ENCODE measurements at places on chromosomes 6 and 20. TPM values are rescaled to one million over a fixed set of nuclear protein-coding genes. Genes with fewer than 3 reads are reported as not detected.

GHRH gene
- not detected for total RNA-seq

SIGLEC1 gene
- not detected for total RNA-seq

ENPP5 gene
- total RNA-seq = 0.26 TPM

VNN1 gene
- 0.13 TPM for total RNA-seq

AHI1 gene
- 5.5 TPM for total RNA-seq

LRRC73 gene
- 0.13 TPM for total RNA-seq

NRSN1 gene
- total RNA-seq = not detected

MTHFD1L gene
- 52.0 TPM for total RNA-seq

CFAP61 gene
- total RNA-seq = 0.13 TPM

B3GALT4 gene
- 3.9 TPM for total RNA-seq

FAM83C gene
- 0.26 TPM for total RNA-seq

PDRG1 gene
- 6.3 TPM for total RNA-seq

VWA7 gene
- 0.26 TPM for total RNA-seq

MYCT1 gene
- 0.13 TPM for total RNA-seq

B3GAT2 gene
- total RNA-seq = under 0.01 TPM

PHACTR2 gene
- total RNA-seq = 37.8 TPM

CDSN gene
- not detected for total RNA-seq

TCF21 gene
- 0.26 TPM for total RNA-seq

SLC24A3 gene
- total RNA-seq = under 0.01 TPM

ANKEF1 gene
- total RNA-seq = 5.2 TPM

HAO1 gene
- total RNA-seq = not detected

TCF15 gene
- total RNA-seq = not detected

CYB5R4 gene
- total RNA-seq = 4.7 TPM

BPIFA2 gene
- total RNA-seq = not detected

MAS1 gene
- not detected for total RNA-seq

KCNB1 gene
- not detected for total RNA-seq

C6orf47 gene
- 28.4 TPM for total RNA-seq

PPDPF gene
- total RNA-seq = 21.9 TPM

SULF2 gene
- total RNA-seq = 25.3 TPM

SGK2 gene
- total RNA-seq = 0.38 TPM

EDN1 gene
- total RNA-seq = 2.9 TPM

LTB gene
- total RNA-seq = not detected

TAGAP gene
- under 0.01 TPM for total RNA-seq

CDH4 gene
- total RNA-seq = 12.1 TPM

BHLHE23 gene
- total RNA-seq = not detected

COX4I2 gene
- not detected for total RNA-seq

RNF39 gene
- total RNA-seq = 1.7 TPM

RCAN2 gene
- total RNA-seq = not detected

ELOVL2 gene
- under 0.01 TPM for total RNA-seq

ADGRF1 gene
- total RNA-seq = 5.5 TPM

ABT1 gene
- total RNA-seq = 16.8 TPM

TRAPPC3L gene
- not detected for total RNA-seq

POU5F1 gene
- total RNA-seq = 1.3 TPM

MCHR2 gene
- total RNA-seq = not detected

ENPP1 gene
- total RNA-seq = 0.26 TPM

CRYBG1 gene
- total RNA-seq = 45.0 TPM
